ENCODE measurements at places on chromosomes 16 and 17.

DNA sequence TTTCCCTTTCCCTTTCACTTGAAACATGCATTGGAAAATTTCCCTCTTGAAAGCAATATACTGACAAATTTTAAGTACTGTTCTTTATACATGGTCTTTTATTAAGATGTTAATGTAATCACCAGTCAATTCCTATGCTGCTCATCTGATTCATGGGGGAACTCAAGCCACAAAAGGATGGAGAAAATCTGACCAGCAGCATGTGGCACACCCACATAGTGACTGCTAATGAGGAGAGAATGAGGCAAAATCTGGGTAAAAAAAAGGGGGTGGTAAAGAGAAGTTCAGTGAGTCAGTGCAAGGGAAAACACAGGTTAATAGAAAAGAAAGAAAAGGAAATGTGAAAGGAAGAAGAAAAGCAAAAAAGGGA, 11.3 kb downstream of the RFFL start:
- DNase-seq: no peak

- no peak for DNase-seq
These were observed 8.6 kb downstream of the IGSF6 start for GRCh38 chr16:21643785-21644184.

DNA sequence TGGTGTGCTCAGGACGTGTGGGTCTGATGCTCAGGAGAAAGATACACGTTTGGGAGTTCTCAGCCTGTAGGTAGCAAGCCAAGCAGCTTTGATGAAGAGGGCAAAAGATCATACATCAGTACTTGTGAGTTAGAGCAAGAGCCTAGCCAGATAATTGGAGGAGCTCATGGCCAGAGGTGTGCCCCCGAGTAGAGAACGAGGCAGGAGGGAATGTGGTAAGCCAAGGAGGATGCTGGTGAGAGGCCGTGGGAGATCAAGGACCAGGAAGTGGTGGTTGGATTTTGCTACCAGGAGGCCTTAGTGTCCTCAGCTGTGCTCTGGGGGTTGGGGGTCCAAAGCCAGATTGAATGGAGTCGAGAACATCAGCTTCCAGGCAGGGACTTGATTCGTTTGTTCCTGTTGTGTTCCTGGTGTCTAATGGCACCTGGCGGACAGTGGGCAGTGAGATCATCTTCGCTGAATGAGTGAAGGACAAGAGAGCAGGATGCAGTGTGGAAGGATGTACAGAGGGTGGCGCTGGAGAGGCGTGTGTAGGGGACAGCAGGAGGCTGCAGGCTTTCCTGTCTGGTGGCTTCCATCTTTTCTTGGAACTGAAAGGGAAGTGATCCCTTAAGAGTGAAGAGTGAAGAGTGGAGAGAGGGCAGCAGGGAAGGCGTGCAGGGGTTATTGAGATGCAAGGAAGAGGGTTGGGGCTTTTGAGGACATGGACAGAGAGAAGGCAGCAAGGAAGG, 11.6 kb downstream of the FBXL19 start:
- no peak for DNase-seq

GRCh38 chr16:65059406-65059980, 62.4 kb downstream of the CDH11 start:
- no peak for DNase-seq

- no peak for DNase-seq
These were observed 163.1 kb upstream of the CCL2 start for GRCh38 chr17:34091975-34092374.

- DNase-seq: no peak
These were observed 113.1 kb downstream of the IRX3 start for GRCh38 chr16:54173490-54173889.

GRCh38 chr17:62675701-62676100, 48.2 kb downstream of the MRC2 start:
- DNase-seq: no peak

- DNase-seq: no peak
These were observed 18.0 kb downstream of the B9D1 start for GRCh38 chr17:19344311-19345066.

- DNase-seq: peak; percentile 84
These were observed 5.4 kb downstream of the ZCCHC14 start for GRCh38 chr16:87487361-87487924.

GRCh38 chr16:81626181-81626674, 152.9 kb upstream of the PLCG2 start:
- DNase-seq: no peak

DNA sequence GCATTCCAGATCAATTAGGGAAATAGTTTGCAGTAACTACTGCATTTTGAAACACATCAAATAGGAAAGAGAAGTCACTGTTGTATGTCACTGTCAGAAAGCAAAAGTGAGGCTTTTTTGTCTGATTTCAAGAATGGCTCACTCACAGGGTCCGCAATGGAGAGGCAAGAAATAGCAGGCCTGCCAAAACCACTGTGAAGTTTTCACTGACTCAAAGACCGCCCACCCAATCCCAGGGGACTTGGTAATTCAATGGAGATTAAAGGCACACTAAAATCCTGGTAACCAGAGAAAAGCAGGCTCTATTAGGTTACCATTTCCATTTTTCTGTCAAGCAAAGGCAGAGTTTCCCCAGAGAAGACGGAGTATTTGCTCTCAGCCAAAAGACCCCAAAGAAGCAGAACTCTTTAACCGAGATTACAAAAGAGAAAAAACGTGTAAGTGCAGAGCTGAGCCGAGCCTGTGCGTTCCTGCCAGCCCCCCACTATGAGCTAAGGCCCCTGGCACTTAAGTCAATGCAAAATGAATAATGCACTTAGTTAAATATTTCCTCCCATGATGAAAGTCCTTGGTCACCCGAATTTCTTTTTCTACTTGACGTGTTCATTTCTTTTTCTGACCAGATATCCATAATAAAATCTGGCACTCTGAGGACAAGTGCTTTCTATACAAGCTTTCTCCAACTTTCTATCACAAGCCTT, 57.0 kb downstream of the FOXL1 start:
- DNase-seq: no peak

DNA sequence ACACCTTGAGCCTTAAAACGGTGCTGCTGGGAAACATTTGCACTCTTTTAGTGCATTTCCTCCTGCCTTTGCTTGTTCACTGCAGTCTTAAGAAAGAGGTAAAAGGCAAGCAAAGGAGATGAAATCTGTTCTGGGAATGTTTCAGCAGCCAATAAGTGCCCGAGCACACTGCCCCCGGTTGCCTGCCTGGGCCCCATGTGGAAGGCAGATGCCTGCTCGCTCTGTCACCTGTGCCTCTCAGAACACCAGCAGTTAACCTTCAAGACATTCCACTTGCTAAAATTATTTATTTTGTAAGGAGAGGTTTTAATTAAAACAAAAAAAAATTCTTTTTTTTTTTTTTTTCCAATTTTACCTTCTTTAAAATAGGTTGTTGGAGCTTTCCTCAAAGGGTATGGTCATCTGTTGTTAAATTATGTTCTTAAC, 4.4 kb downstream of the SOX9 start:
- DNase-seq: peak; percentile 52

- DNase-seq: no peak
These were observed 112.5 kb upstream of the CHMP6 start for GRCh38 chr17:80878876-80879722.

DNA sequence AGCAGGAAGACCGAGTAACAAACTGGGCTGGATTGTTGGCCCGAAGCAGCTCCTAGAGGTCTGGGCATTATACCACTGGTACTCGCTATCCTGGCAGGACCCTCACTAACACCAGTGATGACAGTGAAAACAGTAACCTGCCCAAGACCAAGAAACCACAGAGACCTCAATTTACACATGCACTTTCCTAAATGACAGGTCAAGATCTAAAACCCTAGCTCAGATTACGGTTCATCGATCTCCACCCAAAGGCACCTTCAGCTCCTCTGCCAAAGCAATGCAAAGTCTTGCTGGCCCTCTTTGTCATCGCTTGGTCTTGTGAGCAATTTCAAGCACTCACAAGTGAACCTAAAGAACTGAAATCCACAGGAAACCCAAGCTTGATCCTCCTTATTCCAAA, 1.5 kb downstream of the PIP4K2B start:
- no peak for DNase-seq

- DNase-seq: no peak
These were observed 493 bp upstream of the PDE6G start for GRCh38 chr17:81656835-81657234.

DNA sequence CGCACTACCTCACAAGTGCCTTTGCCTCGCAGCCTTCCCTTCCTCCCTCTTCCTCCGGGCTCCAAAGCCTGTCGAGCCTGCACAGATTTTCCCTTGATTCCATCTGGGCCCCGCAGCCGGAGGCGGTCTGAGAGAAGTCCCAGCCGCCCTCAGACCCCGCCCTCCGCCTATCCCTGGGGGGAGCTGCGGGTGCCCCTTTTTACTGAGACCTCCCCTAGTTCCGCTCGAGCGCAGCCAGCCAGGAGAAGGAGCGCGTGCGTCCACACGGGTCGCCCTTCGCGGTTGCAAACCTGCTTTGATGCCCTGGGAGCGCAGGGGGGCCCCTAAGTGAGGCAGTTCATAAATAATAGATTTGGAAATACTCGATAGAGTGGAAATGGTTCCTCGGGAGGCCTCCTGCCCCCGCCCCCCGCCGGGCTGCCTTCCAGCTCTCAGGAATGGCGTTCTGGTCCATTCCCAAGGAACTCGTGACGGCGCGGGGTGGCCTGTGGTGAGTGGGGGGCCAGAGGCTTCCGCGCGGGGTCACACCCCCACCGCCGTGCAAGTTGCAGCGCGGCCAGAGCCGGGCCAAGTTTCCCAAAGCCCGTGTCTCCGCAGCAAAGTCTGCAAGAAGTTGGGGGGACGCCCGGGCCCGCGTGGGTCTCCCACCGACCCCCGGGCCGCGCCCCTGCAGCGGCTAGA, 610 bp downstream of the C16orf74 start:
- DNase-seq: peak; percentile 55

GRCh38 chr17:51439395-51440229, 179.3 kb downstream of the UTP18 start:
- peak; percentile 21 for DNase-seq

DNA sequence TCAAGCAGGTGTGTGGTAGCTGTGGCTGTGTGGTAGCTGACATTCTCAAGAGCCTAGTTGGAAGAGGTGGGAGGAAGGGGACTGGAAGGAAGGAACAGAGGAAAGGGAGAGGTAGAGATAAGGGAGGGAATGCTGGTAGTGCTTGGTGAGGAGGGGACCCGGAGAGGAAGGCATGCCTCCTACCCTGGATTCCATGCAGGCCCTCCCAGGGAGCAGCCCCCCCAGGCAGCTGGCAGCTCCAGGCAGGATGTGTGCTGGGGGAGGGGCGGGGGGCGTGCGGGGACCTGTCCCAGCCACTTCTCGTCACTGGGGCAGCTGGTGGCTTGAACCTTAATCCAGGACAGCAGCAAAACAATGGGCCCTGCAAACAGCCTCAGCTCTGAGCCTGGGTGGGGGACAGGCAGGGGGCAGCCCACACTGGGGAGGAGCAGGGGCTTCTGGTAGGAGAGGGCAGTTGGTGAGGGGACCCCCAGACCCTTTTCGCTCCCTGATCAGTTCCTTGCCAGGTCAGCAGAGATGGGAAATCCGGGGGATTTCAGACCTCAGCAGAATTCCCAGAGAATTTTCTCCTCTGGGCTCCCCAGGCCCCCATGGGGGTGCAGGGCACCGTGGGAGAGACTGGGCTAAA, 27.1 kb downstream of the ARHGAP23 start:
- no peak for DNase-seq

DNA sequence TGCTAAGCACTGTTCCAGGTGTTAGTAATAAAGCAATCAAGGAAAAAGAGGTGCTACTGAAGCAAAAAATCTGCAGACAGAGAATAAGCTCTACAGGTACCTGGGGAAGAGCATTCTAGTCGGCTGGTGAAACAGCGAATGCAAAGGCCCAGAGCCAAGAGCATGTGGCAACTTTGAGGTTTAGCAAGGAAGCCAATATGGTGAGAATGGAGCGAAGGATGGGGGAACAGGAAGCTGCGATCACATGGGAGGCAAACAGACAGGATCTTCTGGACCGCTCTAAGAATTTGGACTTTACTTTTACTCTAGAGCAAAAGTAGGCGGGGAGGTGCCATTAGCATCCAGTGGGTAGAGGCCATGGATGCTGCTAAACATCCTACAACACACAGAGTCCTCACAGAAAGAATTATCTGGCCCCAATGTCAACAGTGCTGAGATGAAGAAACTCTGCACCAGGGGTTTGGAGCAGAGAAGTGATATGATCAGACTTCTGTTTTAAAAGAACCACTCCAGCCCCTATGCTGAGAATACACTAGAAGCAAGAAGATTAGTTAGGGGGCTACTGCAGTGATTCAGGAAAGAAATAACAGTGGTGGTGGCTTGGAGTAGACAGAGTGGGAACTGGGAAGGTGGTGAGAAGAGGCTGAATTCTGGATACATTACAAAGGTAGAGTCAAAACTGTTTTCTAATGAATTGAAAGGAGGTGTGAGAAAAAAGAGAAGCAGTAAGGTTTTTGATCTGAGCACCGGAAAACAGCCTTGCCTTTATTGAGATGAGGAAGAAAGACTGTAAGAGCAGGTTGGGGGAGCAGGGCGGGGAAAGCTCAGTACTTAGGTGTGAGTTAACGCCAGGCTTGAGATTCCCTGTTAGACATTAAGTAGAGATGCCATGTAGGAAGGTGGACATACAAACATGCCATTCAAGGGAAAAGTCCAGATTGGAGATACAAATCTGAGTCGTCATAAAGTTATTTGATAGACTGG, 11.0 kb downstream of the EFTUD2 start:
- no peak for DNase-seq

GRCh38 chr17:27502526-27503324, 46.5 kb downstream of the KSR1 start:
- peak; percentile 94 for DNase-seq

- DNase-seq: no peak
These were observed 108.8 kb upstream of the HLF start for GRCh38 chr17:55155856-55156560.

GRCh38 chr16:20153444-20153843, 79.8 kb upstream of the GPR139 start:
- DNase-seq: no peak

- no peak for DNase-seq
These were observed 80.0 kb downstream of the CCDC182 start for GRCh38 chr17:57665128-57665527.

GRCh38 chr16:72480911-72481310, 309.0 kb upstream of the PMFBP1 start:
- DNase-seq: no peak

GRCh38 chr17:61447358-61447757, 4.9 kb upstream of the TBX4 start:
- DNase-seq: no peak

- no peak for DNase-seq
These were observed 35.1 kb downstream of the VPS53 start for GRCh38 chr17:679491-679890.

DNA sequence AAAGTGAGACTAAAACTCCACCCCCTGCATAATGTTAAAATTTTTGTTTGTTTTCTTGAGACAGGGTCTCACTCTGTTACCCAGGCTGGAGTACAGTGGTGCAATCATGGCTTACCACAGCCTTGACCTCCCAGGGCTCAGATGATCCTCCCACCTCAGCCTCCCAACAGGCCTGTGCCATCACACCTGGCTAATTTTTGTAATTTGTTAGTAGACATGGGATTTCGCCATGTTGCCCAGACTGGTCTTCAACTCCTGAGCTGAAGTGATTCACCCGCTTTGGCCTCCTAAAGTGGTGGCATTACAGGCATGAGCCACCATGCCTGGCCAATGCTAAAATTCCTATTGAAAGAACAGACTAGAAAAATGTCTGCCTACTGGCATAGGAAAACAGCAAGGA, 103.8 kb downstream of the TRIM37 start:
- DNase-seq: no peak

- peak; percentile 55 for DNase-seq
These were observed 5.4 kb downstream of the PGS1 start for GRCh38 chr17:78383725-78384471.

All from thyroid gland (tissue), 4 donors.